Activated CD8-positive, alpha-beta memory T cell treated with anti-CD3 and anti-CD28 coated beads, Interleukin-2, amount 10 ng/mL, durations not matched to agents 7 days and 5 days (primary cell): ENCODE measurements at places on chromosomes 16 and 17.

- H3K4me1 ChIP-seq, result no peaks in the 10 kb centered on the region
- no peak for DNase-seq
- H3K36me3 ChIP-seq, result peaks cover 63% of the 10 kb centered on the region
- no peaks in the 10 kb centered on the region for H3K27me3 ChIP-seq
- no peak overlapping the region for H3K4me3 ChIP-seq
- no peak overlapping the region for H3K27ac ChIP-seq
Measured at GRCh38 chr16:28100810-28101532, 37.5 kb upstream of the GSG1L start.

DNA sequence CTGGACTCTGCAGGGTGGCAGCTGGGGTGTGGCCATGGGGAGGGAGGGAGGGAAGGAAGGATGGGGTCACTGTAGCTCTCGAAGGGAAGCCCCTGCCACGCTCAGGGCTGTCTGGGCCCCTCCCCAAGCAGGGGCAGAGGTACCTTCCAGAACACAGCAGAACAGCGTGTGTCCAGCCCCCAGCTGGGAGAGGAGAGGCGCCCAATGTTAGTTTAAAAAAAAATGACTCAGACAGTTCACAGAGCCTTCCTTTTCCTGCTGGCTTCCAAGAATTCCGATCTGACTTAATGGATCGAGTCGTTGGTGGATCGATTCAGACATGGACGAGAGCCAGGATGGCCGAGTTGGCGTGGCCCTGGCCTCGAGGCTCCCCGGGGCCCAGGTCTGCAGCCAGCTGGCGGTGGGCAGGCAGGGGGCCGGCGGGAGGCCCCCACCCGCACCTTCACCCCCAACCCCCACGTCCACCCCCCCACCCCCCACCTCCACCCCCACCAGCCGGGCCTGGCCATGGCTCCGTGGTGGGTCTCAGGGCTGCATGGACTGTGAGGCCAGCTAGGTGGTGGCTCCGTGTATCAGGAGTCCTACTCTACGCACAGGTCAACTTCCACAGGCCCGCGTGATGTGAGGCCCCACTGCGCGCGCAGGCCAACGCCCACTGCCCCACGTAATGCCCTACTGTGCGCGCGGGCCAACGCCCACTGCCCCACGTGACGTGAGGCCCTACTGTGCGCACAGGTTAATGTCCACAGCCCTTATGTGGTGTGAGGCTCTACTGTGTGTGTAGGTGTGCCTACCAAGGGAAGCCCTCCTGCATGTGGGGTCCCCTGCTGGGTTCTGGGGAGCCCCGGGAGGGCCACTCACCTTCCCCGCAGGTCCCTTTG lies 21.8 kb downstream of the CACNA1H start:
- no peak overlapping the region for H3K27ac ChIP-seq
- H3K36me3 ChIP-seq, result no peaks in the 10 kb centered on the region
- no peaks in the 10 kb centered on the region for H3K4me1 ChIP-seq
- no peak for DNase-seq

DNA sequence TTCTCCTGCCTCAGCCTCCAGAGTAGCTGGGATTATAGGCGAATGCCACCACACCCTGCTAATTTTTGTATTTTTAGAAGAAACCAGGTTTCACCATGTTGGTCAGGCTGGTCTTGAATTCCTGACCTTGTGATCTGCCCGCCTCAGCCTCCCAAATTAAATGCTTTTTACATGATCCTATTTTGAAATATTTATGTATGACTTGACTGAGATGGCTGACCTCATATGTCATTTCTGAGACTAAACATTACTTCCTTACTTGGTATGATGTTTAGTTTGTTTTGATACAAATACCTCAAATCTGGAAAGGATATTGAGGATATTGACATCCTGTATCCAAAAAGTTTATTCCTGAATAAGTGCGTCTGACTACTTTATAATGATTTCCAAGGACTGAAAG lies 11.9 kb downstream of the CALCOCO2 start:
- H3K36me3 ChIP-seq, result peaks cover 55% of the 10 kb centered on the region
- no peak for DNase-seq
- no peak overlapping the region for H3K4me3 ChIP-seq

GRCh38 chr17:55704401-55704800 lies 18.3 kb downstream of the TMEM100 start:
- H3K27me3 ChIP-seq, result peaks cover 24% of the 10 kb centered on the region
- no peaks in the 10 kb centered on the region for H3K36me3 ChIP-seq
- no peak overlapping the region for H3K4me3 ChIP-seq

- DNase-seq, result no peak
- no peak overlapping the region for H3K27ac ChIP-seq
- H3K4me3 ChIP-seq, result no peak overlapping the region
Measured at GRCh38 chr16:57741660-57742191, 6.2 kb downstream of the KATNB1 start.

GRCh38 chr16:46889942-46890300 lies 5.8 kb downstream of the GPT2 start:
- no peaks in the 10 kb centered on the region for H3K27me3 ChIP-seq
- no peak overlapping the region for H3K4me3 ChIP-seq
- H3K27ac ChIP-seq, result no peak overlapping the region
- no peaks in the 10 kb centered on the region for H3K36me3 ChIP-seq

DNA sequence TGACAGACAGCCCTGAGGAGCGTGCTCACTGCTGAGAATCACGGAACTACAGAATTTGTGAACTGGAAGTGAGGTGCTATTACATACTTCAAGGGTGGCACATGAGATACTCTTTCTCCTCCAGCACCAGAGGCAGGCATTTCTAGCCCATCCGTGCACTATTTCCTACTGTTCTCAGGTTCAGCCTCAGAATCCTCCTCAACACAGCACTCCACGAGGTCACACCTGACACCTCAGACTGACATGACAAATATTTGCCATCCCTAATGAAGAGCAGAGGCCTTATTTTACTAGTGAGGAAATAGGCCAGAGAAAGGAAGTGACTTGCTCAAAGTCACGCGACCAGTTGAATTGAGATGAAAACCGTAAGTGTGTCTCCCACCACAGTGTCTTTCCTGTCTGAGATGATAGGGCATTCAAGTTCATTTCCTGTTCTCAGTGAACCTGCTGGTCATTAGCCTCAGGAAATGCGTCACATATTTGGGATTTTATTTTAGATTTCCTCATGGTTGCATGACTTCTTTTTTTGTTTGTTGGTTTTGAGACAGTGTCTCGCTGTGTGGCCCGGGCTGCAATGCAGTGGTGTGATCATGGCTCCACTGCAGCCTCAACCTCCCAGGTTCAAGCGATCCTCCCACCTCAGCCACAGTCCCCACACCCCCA lies 23.6 kb downstream of the SEZ6 start:
- peaks cover 21% of the 10 kb centered on the region for H3K4me1 ChIP-seq
- no peaks in the 10 kb centered on the region for H3K36me3 ChIP-seq
- peak; percentile 84 for DNase-seq
- no peak overlapping the region for H3K4me3 ChIP-seq
- no peaks in the 10 kb centered on the region for H3K27me3 ChIP-seq

DNA sequence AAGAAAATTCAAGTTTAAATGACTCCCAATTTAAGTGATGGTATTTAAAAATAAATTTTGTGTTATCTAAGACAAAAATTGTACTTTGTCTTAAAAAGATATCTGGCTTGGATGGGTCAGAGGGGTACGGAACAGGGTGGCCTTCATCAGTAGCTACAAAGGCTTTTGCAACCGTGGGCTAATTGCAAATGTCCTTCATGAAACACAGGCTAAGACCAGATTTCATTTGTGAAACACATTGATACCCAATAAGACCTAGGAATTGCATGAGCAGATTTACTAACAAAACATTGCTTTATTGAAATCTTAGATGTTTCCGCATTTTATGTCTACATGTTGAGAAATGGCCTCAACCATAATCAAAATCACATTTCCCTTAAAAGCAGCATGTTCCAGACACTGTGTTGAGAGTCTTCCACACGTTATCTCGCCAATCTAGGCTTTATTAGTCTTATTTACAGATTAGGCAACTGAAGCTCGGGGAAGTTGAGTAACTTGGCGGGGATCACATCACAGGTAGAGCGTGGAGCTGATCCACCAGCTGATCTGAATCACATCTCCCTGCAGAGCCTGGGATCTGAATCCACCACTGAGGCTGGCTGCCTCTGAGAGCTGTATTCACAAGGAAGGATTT lies 21.8 kb downstream of the FBXO39 start:
- peak; percentile 31 for DNase-seq
- H3K4me3 ChIP-seq, result no peak overlapping the region
- H3K27ac ChIP-seq, result no peak overlapping the region
- no peaks in the 10 kb centered on the region for H3K36me3 ChIP-seq
- H3K27me3 ChIP-seq, result peaks cover 37% of the 10 kb centered on the region

DNA sequence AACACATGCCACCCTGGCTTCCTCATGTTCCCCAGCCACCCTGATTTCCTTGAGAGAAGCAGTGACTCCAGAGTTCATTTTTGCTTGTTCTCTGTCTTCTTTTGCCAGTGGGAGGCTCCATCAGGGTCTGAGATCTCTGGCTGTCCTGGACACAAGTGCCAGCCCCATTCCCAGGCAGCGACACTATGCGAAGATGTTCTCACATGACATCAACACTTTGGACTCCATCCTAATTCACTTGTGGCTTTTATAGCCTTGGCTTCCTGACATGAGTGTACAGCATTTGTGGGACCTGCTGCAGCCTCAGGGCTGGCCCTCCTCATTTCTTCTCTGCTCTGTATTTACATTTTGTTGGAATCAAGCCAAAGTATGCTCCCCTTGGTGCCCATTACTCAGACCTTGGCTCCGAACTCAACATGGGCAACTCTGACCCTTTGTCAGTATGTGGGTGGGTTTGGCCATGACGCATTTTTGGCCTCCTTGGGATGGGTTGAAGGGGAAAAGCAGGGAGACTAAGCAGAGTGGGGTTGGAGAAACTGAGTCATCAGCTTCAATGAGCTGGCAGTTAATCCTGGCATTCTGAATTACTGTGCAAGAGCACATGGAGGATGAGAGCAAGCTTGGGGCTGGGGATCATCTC lies 119.0 kb upstream of the EEF2KMT start:
- H3K4me1 ChIP-seq, result no peaks in the 10 kb centered on the region
- H3K4me3 ChIP-seq, result no peak overlapping the region
- no peaks in the 10 kb centered on the region for H3K36me3 ChIP-seq
- no peak overlapping the region for H3K27ac ChIP-seq
- no peak for DNase-seq

DNA sequence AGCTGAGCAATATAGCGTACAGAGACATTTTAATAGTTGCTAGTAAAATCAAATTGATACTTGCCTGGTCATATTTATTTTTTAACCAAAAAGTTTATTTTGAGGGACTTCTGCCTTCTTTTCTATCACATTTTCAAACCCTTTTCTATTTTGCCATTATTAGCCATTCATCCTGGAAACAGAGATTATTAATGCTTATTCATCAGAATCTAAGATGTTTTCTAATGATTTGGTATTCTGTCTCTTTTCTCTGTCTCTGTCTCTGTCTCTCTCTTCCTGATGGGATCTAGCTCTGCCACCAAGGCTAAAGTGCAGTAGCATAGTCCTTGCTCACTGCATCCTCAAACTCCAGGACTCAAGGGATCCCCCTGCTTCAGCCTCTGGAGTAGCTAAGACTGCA lies 871.3 kb upstream of the CDH8 start:
- H3K27me3 ChIP-seq, result no peaks in the 10 kb centered on the region
- H3K27ac ChIP-seq, result no peak overlapping the region
- H3K4me3 ChIP-seq, result no peak overlapping the region

- no peaks in the 10 kb centered on the region for H3K27me3 ChIP-seq
- H3K27ac ChIP-seq, result no peak overlapping the region
- H3K36me3 ChIP-seq, result no peaks in the 10 kb centered on the region
- H3K4me3 ChIP-seq, result no peak overlapping the region
Measured at GRCh38 chr16:4015275-4016004, 100.8 kb downstream of the ADCY9 start.

DNA sequence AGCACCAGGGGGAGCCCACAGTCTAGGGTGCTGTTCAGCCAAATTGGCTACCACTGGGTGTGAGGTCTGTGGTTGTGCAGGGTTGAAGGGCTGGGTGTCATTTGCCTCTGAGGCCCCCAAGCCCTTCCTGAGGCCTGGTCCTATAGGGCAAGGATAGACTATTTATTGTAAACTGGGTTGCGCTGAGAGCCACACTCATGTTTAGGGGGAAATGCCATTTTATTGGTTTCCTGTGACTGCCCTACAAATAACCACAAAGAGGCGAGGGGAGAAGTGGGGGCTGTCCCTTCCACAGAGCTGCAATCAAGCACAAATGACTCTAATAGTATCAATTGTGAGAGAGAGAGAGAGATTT lies 3.6 kb upstream of the ZCCHC14 start:
- peaks cover 17% of the 10 kb centered on the region for H3K4me1 ChIP-seq
- no peak overlapping the region for H3K27ac ChIP-seq
- H3K27me3 ChIP-seq, result peaks cover 56% of the 10 kb centered on the region
- no peak for DNase-seq
- H3K36me3 ChIP-seq, result no peaks in the 10 kb centered on the region

DNA sequence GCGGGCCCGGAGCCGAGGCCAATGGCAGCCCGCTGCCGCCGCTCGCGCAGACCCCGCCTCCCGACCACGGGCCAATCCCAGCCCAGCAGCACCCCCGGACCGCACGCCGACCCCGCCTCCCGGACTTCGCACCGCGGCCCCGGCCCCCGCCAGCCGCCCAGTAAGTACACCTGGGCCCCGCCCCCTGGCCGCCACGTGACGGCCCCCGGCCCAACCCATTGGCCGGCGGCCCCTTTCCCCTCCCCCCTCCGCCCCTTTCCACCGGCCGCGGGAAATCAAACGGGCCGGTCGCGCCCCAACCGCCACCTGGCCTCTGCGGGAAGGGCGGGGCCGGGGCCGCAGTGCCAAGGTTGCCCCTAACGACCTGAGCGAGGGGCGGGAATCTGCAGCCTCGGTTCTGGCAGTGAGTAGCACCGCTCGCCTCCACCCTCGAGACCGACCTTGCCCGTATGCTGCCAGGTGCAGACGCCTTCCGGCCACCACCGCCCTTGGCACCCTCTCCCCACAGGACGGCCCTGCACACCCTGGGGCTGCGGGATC lies at the start of gene YBX2:
Gene YBX2 (minus strand): TSS at position 26 of the 540 bp plus-strand sequence. CDS start 139 bp downstream, outside the sequence.
- no peaks in the 10 kb centered on the region for H3K36me3 ChIP-seq
- peaks cover 51% of the 10 kb centered on the region for H3K27me3 ChIP-seq
- peaks cover 21% of the 10 kb centered on the region for H3K4me1 ChIP-seq

- peaks cover 5% of the 10 kb centered on the region for H3K4me1 ChIP-seq
- no peak overlapping the region for H3K27ac ChIP-seq
- H3K4me3 ChIP-seq, result no peak overlapping the region
- no peak for DNase-seq
- H3K27me3 ChIP-seq, result peaks cover 19% of the 10 kb centered on the region
- H3K36me3 ChIP-seq, result no peaks in the 10 kb centered on the region
Measured at GRCh38 chr17:46834846-46835245, 16.4 kb upstream of the WNT3 start.
